ENCODE measurements at places on chromosomes 11 and 22.

DNA sequence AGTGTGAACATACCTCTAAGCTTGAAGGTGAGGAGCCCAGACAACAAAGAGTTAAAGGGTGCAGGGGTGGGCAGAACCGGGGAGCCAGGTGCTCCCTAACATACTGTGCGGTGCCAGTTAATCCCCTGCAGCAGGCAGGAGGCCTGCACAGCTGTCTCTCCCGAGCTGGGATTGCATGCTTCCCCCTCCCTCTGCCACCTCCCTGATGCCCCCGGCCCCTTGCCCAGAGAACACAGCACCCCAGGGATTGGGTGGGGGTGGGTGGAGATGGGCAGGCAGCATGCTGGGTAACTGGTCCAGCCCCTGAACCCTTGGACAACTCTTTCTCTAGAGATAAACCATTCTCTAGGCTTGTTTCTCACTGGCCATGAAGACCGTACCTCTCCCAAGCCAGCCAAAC lies 67.7 kb upstream of the MYOD1 start:
- no peak for DNase-seq

DNA sequence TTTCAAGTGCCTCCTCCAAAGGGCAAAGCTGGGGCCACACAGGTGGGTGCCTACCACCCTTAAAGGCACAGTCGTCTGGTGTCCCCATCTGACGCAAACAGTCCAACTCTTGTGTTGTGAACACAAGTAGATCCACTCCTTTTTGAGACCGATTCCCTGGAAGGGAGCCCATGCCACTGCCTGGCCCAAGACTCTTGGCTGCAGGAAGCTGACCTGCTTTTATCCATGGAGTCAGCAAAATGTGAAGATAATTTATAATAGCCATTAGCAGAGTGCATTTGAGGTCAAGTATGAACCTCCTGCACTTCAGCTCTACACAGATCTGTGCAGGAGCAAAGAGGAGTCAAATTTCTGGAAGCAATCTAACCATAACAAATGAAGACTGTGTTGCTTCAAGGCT lies 68.5 kb downstream of the ADM start:
- peak; percentile 92 for DNase-seq

- no peak for DNase-seq
Measured at GRCh38 chr11:3942956-3943497, 87.6 kb downstream of the STIM1 start.

DNA sequence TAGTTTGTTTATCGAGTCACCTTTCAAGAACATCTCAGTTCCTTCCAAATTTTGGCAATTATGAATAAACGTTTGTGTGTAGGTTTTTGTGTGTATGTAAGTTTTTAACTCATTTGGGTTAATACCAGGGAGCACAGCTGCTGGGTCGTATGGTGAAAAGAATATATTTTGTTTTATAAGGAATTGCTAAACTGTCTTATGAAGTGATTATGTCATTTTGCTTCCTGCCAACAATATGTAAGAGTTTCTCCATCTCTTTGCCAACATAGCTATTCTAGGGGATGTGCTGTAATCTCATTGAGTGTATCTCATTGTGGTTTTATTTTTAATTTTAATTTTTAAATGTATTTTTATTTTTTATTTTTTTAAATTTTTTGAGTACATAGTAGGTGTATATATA lies 27.3 kb downstream of the BCL2L13 start:
- no peak for DNase-seq

All from DMS79 (cell line).